Stimulated activated CD8-positive, alpha-beta memory T cell treated with anti-CD3 and anti-CD28 coated beads, Interleukin-2, amount 100 ng/mL, for 1 hour (primary cell): ENCODE measurements at places on chromosomes 2 and 18.

DNA sequence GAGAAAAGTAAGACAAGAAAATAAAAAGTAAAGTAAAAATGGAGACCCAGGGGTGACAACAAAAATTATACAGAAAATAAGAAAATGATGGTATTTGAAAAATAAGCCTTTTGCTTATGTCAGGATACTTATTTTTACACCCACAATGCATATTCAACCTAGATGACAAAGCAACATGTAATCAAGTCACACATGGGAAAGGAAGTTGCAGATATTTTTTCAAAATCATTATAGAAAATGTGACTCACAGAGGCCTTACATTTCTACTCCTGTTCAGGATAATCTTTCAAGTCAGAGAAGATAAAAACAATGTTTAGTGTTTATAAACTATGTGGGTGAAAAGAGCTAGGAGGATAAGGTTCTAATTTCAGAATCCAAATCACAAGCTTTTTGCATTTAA, 275.3 kb upstream of the UBE2E3 start:
- DNase-seq: no peak

GRCh38 chr18:49045585-49045984, 94.8 kb upstream of the SMAD7 start:
- DNase-seq: no peak

DNA sequence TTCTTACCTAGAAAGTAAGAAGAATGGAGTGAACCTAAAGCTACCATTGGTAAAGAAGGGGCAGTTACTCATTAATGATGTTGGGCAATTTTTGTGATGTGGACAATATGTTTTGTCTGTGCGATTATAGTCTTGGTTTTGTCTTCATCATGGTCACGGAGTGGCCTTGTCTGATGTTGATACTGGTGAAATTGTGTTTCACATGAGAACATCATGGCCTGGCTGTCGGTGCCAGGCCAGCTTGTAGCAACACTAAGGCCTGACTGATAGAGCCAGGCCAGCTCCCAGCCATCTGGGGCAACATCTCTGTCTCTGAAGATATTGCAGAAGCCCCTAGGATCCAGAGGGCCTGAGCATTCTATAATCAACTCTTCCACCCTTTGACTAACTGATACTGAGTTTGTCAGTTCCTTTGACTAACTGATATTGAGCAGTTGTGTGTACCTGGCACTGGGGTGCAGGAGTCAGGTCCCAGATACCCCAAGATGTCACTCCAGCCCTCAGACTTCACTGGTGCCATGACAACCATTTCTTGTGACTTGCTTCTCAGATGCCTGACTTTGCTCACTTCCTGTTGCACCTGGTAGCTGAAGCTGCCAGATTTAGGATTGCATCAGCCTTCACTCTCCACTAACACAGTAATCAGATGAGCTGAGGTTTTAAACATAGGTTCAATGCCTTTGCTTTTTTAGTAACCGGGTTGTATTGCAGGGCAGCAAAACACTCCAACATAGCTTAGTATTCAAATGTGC, 62.5 kb downstream of the RPIA start:
- DNase-seq: no peak

DNA sequence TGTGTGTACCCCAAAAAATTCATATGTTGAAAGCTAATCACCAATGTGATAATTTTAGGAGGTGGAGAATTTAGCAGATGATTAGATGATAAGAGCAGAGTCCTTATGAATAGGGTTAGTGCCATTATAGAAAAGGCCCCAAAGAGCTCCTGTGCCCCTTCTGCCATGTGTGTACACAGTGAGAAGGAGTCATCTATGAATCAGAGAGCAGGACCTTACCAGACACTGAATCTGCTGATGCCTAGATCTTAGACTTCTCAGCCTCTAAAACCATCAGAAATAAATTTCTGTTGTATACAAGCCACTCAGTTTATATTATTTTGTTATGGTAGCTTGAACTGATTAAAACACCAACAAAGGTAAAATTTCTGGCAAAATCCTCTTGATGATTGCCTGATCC, 560.0 kb upstream of the CDH2 start:
- no peak for DNase-seq

DNA sequence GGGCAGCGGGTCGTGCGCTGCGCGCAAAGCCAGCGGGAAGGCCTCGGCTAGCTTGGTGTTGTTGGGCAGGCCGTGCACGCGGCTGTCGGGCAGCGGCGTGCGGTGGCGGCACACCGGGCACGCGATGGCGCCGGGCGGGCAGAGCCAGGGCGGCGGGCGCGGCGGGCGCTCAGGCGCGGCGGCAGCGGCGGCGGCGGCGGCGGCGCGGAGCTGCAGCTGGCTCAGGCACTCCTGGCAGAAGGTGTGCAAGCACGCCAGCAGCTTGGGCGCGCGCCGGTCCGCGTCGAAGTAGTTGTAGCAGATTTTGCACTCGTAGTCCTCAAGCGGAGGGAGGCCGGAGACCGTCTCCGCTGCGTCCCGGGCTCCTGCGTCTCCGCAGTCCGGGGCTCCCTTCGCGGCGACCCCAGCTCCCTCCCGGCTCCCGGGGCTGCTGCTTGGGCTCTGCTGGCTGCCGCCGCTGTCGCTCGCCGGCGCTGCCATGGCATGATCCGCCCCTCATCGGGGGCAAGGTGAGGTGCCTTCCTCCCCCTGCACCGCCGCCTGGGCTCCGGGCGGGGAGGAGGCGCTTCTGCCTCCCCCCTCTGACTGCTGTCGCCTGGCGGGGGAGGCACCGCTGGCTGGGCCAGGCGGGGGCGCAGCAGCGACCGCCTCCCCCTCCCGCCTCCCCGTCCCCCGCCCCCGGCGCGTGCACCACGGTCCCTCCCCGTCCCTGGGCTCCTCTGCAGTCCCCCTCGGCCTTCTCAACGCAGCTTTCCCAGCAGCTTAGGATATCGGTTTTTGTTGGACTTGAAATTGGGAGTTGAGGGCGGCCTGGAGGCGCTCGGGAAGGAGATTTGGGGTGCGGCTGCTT, 21.0 kb upstream of the PAX3 start:
- DNase-seq: no peak

- DNase-seq: no peak
These were observed 416.6 kb upstream of the ACVR2A start for GRCh38 chr2:147428120-147428747.

DNA sequence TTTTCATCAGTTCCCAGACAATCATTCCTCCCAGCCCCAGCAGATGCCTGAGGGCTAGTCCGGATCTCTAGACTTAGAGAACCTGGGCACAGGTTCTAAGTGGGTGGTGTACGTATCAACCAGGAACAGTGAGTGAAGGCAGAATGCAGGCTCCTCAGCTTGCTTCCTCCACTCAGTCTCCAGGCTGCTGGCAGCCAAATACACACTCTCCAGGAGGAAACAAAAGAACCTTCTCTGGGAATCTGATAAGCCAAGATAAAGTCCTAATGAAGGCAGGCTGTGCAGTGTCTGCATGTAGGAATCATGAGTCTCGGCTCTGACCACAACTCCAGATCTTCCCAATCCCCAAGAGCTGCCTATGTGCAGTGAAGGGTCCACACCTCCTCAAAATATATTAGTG, 245.7 kb downstream of the SP3 start:
- DNase-seq: no peak

- no peak for DNase-seq
These were observed 6.2 kb downstream of the TTL start for GRCh38 chr2:112488201-112488600.

GRCh38 chr2:72828840-72829507, 3.1 kb upstream of the EXOC6B start:
- no peak for DNase-seq

GRCh38 chr2:133484106-133484505, 84.2 kb downstream of the NCKAP5 start:
- no peak for DNase-seq

- DNase-seq: no peak
These were observed 118.5 kb downstream of the AGAP1 start for GRCh38 chr2:235612181-235612950.

- no peak for DNase-seq
These were observed 462.9 kb downstream of the TXNL1 start for GRCh38 chr18:56175330-56176001.

DNA sequence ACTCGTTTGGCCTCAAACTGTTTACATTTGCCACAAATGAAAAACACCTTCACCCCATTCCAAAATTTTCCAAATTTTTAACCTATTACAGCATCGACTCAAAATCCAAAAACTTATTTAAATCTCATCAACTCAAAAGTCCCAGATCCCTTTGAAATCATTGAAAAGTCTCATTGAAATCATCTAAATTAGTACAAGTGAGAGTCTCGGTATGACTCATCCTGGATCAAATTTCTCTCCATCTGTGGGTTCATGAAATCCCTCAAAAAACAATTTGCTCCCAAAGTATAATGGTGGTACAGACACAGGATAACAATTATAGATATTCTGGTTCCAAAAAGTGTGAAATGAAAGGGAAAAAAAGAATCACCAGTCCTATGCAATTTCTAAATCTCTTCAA, 65.1 kb downstream of the LRP1B start:
- no peak for DNase-seq
